Right cardiac atrium (tissue), 5 donors: ENCODE measurements at places on chromosomes 11 and 22.

DNA sequence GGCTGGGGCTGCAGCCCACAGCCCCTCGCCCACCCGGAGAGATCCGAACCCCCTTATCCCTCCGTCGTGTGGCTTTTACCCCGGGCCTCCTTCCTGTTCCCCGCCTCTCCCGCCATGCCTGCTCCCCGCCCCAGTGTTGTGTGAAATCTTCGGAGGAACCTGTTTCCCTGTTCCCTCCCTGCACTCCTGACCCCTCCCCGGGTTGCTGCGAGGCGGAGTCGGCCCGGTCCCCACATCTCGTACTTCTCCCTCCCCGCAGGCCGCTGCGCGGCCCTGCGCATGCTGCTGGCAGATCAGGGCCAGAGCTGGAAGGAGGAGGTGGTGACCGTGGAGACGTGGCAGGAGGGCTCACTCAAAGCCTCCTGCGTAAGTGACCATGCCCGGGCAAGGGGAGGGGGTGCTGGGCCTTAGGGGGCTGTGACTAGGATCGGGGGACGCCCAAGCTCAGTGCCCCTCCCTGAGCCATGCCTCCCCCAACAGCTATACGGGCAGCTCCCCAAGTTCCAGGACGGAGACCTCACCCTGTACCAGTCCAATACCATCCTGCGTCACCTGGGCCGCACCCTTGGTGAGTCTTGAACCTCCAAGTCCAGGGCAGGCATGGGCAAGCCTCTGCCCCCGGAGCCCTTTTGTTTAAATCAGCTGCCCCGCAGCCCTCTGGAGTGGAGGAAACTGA, 731 bp downstream of the GSTP1 start:
- DNase-seq: peak; percentile 92

- no peak for DNase-seq
These were observed at the start of gene TPBGL for GRCh38 chr11:75240311-75241035. TPBGL (plus strand) TSS chr11:75240774; CDS start chr11:75241050, 276 bp downstream.

GRCh38 chr11:107956543-107956942, 28.3 kb downstream of the RAB39A start:
- DNase-seq: no peak

DNA sequence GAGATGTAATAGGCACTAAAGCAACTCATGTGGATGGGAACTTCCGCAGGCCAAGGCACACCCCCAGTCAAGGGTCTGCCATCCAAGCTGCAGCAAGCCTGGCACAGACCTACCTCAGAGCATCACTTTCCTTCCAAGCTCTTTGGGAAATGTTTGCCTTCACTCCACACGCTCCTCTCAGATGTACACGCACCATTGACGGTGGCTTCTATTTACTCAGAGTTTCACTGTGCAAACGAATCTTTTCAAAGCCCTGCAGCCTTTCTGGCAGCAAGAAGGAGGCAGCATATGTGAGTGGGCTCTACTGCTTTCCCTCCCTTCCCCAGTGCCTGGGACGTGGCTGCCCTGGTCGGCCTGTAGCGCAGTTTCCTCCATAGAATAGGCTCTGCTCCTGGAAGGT, 60.9 kb upstream of the USP47 start:
- no peak for DNase-seq

DNA sequence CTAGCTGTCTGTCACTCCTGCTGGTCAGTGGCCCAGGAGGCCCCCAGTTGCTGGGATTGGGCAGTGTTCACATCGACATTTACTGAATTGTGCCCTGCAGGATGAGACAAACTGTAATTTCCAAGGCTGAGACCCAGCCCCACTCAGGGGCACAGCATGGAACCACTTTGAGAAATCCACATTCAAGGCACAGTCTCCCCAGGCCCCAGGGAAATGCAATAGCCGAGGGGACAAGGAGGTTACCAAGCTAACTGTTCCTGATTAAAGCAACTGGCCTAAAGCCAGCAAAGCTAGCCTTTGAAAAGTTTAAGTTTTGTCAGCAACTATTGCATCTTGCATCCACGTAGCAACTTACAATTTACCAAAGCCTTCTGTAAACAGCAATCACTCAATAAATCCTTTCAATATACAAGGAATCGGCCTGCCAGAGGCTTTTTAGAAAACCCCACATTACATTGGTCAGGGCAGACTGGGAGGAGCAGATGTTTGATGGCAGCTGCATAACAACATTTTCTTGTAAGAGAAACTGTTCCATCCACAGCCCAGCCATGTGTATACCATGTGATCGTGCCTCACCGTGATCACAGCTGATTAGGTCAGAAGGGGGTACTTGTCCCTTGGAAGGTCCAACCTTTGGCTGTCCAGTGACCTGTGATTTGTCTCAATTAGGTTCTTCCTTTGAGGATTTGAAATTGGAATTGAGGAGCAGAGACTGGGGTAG, 103.9 kb downstream of the TENM4 start:
- no peak for DNase-seq
